Dorsolateral prefrontal cortex (tissue), 122 donors: ENCODE measurements at places on chromosomes 3 and 15.

GRCh38 chr3:126467611-126467955 is 8.1 kb downstream of the ZXDC start:
- no peak for DNase-seq

GRCh38 chr15:101455291-101456025 is 34.0 kb downstream of the PCSK6 start:
- peak; percentile 70 for DNase-seq

DNA sequence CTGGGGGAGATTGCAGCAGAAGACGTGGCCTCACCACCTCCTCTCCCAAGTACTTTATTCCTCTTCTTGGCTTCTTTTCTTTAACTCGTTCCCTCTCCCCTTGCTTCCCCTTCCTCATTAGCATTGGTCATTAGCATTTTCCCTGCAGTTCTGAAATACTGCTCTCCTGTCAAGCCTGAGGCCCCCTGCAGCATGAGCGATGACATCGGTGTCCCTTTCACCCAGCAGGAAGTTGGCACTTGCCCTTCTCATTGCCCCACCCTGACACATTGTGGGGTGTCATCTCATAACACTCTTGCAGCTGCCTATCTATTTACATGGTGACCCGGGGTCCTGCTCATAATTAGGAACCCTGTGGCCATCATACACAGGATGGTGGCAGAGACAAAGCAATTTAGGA is 167.1 kb downstream of the ARRDC4 start:
- no peak for DNase-seq

DNA sequence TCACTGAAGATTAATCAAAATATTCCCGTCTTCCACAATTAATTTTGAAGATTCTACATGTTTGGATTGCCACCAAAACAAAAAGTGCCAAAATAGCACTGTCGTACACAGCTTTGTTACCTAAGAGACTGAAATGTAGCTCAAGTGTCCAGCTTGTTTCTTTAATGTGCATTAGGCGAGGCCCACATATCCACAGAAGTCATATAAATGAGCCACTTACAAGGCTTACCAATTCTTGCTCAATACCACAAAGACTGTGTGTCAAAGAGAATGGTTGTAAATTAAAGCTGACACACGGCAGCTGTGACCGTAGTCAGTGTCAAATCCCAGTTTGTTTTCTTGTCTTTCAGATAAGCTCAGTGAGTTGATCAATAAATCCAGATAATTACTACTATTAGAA is 639.4 kb upstream of the TBL1XR1 start:
- no peak for DNase-seq

DNA sequence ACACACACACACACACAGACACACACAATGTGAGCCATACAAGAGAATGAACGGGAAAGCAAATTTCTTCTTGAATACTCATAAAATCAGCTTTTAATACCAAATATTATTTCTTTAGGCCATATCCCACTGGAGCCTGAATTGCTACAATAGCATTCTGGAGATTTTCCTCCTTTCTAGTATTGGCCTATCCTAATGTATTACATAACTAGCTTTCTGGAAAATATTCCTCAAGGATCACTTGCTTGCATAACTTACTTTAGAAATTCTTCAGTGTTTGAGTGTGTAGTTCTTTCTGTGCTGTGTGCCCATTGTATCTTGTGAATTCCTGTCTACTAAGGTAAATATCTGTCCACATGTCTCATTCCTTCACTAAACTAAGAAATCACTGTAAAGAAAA is 351.0 kb upstream of the MCTP2 start:
- no peak for DNase-seq

DNA sequence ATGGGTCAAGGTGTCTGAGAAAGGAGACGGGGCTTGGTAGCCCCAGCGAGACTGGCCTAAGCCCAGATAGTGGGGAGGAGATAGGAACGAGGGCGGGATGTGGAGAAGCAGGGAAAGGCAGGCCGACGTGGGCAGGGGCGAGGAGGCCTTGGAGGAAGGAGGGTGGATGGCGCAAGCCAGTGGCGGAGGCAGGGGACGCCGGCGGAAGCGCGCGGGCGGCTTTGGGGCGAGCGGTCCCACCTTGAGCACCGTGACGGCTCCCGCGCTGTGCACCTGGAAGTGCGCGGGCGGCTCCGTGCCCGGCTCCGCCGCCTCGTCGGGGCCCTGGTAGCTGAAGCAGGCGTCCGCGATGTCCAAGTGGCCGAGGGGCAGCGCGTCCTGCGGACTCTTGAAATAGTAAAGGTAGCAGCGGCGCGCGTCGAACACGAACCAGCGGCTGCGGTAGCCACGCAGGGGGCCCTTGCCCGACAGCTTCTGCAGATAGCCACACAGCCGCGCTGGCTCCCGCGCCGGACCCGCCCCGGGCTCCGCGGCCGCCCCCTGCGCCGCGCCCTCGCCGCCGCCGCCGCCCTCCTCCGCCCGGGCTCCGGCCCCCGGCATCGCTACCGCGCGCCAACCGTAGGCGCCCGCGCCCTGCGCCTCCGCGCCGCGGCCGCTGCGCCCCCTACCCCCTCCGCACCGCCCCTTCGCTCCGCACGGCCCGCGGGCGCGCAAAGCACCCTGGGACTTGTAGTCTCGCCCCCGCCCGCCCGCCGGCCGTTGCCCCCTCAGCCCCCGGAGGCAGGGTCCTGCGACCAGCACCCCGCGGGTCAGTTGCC is at the start of gene TBC1D2B:
TBC1D2B (minus strand) TSS at position 659 of the 818 bp plus-strand sequence; CDS start at position 600, 59 bp downstream.
- DNase-seq: peak; percentile 41

DNA sequence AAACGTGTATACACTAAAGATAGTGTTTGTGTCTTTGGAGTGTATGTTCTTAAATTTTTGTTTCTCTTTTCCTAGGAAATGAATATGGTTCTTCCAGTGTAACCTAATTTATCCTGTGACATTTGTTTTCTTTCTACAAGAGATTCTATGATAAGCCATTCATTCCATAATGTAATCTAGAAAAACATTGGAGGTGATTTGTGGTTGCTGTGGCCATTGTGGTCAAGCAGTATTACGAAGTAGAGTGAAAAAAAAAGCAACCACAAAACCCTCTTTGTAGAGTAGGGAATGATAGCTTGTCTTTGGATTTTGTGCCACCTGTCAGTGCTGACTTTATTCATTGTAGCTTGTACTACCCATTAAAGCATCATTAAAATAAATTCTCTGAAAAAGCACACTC is 1209.6 kb downstream of the ZPLD1 start:
- no peak for DNase-seq

- DNase-seq: no peak
Measured at GRCh38 chr3:96331341-96331740, 483.1 kb upstream of the EPHA6 start.

GRCh38 chr15:25792128-25792527 is 71.0 kb downstream of the ATP10A start:
- no peak for DNase-seq

DNA sequence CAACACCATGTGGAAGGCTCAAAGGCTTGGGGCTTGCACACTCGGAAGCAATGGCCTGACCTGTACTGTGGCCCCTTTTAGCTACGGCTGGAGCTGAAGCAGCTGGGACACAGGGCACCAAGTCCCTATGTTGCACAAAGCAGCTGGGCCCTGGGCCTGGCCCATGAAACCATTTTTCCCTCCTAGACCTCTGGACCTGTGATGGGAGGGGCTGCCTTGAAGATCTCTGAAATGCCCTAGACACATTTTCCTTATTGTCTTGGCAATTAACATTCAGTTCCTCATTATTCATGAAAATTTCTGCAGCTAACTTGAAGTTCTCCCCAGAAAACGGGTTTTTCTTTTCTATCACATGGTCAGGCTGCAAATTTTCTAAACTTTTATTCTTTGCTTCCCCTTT is 85.6 kb upstream of the ALDH1A3 start:
- no peak for DNase-seq

GRCh38 chr3:98532275-98532637 is 478 bp downstream of the GPR15 start:
- DNase-seq: no peak

GRCh38 chr3:136209921-136210320 is 13.8 kb upstream of the MSL2 start:
- DNase-seq: no peak

GRCh38 chr15:63019511-63020109 is 22.9 kb upstream of the TPM1 start:
- DNase-seq: no peak

DNA sequence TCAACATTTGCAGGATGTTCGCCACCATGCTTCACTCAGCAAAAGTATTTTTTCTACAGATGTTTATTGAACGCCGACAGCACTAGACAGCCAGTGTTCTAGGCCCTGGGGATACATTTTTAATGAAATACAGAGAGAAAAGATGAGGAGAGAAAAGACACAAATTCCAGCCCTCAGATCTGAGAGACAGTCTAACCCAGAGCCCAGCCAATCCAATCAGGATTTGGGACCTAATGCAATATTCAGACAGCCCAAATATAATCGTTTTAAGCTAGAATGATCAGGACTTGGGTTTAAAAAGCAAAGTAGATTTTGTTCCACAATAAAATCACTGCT is 174.8 kb downstream of the SLCO3A1 start:
- no peak for DNase-seq

DNA sequence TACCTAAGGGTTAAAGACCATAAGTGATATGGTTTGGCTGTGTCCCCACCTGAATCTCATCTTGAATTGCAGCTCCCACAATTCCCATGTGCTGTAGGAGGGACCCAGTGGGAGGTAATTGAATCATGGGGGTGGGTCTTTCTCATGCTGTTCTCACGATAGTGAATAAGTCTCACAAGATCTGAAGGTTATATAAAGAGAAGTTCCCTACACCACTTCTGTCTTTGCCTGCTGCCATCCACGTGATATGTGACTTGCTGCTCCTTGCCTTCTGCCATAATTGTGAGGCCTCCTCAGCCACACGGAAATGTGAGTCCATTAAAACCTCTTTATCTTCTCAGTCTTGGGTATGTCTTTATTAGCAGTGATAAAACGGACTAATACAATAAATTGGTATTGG is 75.0 kb upstream of the CADPS start:
- DNase-seq: no peak

DNA sequence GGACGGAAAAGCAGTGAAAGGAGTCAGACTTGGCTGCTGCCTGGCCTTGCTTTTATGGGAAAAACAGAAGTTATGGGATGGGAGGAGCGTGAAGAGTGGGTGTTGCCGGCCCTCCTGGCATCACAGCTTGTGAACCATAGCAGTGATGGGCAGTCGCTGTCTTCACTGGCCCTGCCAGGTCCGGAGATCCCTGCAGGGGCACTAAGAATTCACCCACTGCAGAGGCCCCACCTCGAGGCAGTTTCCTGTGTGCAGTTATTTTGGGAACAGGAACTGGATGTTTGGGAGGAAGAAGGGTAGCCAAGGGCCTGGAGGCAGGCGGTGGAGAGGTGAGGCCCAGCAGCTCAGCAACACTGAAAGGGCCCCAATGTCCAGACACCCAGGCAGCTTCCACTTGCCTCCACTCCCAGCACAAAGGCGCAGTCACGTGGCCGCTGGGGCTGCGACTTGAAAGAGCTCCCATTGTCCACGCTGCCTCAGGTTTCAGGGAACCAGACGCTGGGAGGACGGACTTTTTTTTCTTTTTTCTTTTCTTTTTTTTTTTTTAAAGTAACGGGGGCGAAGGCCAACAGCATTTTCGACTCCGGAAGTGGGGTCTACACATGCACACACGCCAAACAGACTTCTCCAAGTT is 255.6 kb downstream of the ZNF621 start:
- peak; percentile 86 for DNase-seq

DNA sequence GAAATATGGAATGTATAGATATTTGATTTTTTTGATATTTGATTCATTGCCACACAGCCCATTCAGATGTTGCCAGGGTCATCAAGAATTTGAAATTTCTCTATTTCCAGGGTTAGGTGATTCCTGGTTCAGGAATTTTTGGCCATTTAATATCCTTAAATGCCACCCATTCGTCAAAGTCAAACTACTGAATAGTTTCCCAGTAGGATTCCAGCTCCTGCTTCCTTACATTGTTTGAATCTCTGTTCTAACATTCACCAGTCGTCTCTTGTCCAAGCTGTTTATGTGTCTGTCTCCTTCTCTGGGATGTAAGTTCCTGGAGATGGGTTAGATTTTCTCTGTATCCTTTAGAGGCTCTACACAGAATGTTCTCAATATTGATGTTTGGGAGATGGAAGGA is 124.9 kb upstream of the TLE3 start:
- no peak for DNase-seq

DNA sequence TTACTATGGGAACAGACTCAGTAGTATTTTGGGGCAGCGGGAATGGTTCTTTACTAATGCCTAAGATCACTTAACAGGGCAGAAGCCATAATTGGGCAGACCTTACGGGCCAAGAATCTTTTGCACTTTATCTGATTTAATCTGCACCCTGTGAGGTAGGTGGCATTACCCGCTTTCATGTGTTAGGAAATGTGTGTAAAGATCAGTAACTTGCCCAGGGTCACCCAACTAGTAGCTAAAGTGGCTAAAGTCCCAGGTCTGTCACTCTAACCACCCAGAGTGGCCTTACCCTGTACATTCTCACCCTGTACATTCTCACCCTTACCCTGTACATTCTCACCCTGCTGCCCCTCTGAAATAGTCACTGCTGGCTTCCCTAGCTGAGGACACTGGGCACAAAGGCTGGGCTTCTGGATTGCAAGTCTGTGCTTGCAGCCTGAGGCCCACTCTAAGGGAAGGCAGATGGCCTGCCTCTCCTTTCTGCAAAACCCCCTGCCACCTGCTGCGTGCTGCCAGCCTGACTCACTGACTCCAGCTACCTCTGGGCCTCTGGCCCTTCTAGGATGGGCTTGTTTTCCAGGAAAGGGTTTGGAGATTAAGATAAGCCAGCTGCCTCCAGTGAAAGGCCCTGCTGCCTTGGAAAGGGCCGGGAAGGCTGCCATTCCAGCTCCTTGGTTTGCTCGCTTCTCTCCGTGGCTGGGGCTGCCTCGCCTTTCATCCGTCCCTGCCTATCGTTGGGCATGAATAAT is 37.5 kb upstream of the MYZAP start:
- no peak for DNase-seq

DNA sequence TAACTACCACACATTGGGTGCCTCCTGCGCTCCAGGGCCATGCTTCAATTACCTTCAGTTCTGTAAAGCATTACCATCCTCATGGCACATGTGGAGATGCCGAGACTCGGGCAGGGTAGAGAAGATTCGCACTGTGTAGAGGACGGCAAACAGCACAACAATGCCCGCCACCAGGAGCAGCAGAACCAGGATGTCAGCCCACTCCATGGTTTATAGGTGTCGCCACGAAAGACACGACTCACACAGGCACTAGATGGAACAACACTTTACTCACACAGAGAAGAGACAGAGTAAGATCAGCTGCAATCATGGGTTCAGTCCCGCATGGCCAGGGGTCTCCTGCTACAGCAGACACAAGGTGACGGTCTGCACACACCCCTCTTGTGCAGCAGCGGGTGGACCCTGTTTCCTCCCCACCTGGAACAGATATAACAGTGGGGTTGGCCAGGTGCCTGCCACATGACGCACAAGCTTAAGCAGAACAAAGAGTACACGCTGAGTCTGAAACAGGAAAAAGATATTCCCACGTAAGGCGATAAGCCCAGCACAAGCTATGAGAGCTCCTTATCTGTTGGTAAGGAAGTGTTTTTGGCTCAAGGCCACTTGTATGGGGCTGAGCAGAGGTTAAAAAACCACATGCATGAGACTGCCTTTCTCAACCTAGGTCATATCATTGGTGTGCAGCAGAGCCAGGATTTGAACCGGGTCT is 2.5 kb upstream of the TBC1D21 start:
- DNase-seq: no peak

GRCh38 chr15:41811432-41812195 is 16.3 kb upstream of the JMJD7 start:
- DNase-seq: peak; percentile 78
